ENCODE measurements at places on chromosomes 16 and 17.
A peak's percentile ranks its signal among the peaks of the same experiment; 100 is the strongest.

DNA sequence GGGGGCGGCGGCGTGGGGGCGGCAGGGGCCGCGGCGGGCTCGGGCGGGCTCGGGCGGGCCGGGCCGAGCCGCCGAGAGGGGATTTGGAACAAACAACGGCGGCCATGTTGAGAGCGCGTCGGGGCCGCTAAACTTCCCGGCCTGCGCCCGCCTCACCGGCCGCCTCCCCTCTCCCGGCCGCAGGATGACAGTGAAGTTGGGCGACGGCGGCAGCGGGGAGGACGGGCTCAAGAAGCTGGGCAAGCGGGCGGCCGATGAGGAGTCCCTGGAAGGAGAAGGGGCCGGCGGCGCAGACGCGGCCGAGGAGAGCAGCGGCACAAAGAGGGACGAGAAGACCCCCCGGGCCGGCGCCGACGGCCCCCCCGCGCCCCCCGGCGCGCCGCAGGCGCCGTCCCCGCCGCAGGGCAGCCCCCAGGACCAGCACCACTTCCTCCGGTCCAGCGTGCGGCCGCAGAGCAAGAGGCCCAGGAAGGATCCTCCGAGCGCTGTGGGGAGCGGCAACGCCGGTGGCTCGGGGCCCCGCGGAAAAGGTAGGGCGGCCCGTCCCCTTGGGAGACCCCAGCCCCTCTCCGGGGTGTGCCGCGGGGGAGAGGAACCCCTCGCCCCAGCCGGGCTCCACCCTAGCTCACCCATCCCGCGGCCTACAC lies 2.4 kb downstream of the CRAMP1 start:
- DNase-seq: peak; percentile 49

DNA sequence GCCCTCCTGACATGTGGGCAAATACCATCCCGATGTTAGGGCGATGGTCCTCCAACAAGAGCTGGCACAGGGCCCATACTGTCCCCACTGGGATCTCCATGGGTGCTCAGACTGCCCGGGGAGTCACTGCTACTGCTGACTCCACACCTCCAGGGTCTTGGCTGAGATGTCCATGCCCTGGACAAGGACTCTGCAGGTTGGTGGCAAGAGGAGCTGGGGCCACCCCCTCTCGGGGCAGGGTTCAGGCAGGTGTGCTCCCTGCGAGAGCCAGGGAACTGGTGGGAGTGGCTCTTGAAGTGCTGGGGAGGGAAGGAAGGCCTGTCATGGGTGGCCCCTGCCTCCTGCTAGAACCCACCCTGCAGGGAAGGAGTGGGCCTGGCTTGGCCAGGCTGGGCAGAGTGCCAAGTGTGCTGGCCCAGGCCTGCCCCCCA lies 6.4 kb downstream of the CASKIN2 start:
- no peak for DNase-seq

DNA sequence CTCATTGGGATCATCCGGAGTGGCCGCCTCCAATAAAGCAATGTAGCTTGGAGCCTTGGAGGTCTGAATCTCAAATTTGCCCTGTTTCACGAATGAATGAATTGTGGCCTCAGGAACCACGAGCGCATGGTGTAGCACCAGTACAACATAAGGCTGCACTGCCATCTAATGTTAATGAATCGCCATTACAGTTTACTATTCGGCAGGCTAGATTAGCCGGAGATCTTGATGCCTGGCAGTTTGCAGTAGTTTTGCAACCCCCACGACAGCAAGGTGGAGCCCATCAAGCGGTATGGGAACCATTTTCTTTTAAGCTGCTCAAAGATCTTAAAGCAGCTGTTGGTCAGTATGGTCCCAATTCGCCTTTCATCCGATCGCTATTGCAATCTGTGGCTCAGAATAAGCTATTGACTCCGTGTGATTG lies 18.8 kb downstream of the ALOX15B start:
- peak; percentile 87 for DNase-seq

DNA sequence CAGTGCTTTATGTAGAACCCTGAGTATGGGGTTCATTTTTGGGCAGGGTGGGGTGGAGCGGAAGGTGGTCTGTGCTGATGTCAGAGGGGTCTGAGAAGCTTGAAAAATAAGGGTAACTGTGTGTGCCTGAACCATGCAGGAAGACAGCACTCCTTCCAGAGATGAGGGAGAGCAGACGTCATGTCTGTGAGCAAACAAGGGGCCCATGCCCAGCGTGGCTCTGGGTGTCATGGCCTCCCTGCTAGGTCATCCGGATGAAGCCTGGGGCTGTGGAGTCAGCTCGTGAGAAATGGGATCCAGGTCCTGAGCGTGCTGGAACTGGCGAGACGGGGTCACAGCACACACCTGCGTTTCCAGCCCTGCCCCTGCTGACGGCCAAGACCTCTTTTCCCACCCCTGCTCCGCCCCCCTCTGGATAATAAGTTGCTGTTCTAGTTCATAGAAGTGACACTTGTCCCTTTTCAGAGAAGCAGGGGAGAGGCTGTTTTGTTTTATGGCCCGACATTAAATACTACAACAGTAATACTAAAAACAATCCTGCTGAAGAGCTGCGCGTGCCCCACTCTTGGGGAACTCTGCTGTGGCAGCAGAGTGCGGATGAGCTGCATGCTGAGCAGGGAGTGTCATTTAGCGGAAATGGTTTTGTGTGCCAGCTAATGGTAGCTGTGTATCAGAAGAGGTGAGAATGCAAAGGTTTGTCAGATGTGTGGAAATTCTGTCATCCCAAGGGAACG lies 92.6 kb downstream of the RPTOR start:
- no peak for DNase-seq

DNA sequence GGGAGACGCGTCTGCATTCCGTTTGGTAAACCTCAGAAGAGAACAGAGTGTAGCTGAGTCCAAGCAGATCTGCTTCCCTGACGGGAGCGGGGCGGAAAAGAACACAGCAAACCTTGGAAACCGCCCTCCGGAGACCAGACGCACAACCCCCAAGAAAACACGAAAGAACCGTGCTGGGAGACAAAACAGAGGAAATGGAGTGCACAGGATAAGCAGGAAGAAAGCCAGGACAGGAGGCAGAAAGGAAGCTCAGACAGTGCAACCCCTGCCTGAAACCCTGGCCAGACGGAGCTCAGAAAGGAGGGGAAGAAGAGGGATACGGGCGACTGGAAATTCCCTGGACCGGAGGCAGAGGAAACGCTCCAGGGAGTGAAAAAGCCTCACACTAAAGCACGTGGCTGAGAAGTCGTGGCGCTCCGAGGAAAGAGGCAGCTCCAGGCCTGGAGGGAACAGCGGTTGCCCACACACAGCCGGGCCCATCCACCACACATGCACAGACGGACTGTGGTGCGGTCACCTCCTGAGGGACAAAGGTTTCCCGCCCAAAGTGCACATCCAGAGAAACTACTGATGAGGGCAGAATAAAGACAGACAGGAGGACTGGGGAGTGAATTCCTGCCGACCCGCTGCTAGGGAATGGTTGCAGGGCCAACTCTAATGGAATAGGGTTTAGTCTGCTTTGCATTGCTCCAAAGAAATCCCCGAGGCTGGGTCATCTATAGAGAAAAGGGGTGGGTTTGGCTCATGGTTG lies 10.2 kb downstream of the DPEP1 start:
- DNase-seq: no peak

DNA sequence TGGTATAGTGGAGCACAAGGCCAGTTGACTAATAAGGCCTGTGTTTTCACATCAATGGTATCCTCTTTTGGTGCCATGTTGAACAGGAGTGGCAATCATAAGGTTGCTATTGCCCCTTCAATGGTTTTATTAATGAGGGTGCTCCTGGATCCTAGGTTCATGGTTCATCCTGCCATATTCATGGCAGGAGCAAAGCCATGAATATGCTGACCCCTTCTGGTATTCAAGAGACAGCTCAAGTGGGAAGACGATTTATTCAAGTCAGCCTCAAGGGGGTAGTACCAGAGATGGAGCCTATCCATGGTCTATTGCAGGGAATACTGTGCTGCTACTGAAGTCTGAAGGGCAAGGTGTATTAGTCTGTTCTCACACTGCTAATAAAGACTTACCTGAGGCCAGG lies 2.6 kb downstream of the ABCA9 start:
- no peak for DNase-seq

DNA sequence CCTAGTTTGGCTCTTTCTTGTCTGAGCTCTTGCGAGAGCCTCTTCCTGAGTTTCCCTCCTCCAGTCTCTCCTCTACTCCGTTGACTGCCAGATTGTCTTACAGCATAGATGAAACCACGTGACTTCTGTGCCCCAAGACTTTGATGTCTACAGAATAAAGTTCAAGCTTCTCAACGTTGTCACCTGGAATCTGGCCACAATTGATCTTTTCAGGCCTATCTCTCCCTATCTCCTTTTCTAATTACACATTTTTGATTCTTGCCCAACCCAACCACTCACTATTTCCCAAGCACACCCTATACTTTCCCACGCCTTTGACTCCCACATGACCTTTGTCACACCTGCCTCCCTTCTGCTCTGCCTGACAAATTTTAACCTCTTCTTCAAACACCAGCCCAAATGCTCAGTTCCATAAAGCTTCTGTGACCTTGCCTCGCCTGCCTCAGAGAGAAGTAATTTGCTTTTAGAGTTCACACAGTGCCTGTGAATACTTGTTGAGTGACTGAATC lies 52.4 kb upstream of the PMFBP1 start:
- no peak for DNase-seq

DNA sequence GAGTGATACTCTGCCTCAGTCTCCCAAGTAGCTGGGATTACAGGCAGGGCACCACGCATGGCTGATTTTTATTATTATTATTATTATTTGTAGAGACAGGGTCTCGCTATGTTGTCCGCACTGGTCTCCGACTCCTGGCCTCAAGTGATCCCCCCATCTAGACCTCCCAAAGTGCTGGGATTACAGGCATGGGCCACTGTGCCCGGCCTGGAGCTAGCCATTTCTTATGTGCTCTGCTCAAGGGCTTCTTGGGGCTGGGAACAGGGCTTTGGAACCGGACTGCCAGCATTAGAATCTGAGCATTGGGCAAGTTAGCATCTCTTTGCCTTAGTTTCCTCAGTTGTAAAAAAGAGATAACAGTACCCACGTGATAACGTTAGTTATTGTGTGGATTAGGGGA lies 111.3 kb downstream of the C16orf78 start:
- no peak for DNase-seq

DNA sequence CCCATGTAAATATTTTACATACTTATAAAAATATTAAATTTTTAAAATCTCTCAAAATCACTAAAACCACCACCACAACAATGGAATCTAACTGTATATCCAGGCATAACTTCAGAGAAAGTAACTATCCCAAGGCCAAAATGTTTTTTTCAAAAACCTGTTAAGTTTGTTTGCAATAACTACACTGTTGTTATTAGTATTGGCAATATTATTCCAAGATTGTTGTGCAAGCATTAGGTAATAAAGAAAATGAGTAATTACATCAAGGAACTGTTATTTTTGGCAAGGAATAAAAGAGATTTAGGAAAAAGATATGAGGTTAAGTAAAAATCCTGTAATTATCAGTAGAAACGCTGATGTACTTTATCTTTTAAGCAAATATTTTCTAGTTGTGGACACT lies 3.4 kb upstream of the KRTAP4-12 start:
- no peak for DNase-seq

DNA sequence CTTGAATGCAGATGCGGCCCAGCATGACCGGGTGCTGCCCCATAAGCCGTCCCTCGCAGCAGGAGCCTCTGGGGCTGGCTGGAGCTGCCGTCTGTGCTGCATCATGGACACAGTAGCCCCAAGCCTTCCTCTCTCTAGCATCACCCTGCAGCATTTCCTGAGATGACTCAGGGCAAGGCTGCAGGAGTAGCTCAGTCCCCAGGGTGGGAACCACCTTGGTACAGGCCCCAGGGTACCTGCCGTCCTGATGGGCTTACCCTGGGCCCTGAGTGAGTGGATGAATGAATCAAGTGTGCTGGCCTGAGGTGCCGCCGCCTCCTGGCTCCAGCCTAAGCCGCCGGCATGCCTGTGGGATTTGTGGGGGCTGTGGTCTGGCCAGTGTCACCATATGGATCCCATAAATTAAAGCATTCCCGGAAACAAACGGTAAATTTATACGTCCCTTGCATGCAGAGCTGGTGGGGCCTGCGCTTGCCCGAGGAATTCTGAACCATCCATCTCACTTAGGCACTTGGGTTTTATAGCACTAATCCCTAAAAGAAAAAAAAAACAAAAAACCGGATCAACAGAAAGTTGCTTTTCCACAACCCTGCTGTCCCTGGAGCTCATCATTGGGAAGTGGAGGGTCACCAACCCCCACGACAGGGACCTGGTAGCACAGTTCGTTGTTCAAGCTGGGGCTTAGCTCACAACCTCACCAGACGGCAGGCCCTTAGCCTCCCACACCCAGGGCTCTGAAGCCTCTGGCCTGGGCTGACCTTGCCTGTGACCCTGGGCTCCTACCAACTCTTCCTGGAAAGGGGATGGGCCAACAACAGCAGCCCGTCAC lies 242.6 kb upstream of the CIBAR2 start:
- peak; percentile 96 for DNase-seq

GRCh38 chr17:58334661-58335060 lies 6.1 kb upstream of the TSPOAP1 start:
- DNase-seq: no peak

DNA sequence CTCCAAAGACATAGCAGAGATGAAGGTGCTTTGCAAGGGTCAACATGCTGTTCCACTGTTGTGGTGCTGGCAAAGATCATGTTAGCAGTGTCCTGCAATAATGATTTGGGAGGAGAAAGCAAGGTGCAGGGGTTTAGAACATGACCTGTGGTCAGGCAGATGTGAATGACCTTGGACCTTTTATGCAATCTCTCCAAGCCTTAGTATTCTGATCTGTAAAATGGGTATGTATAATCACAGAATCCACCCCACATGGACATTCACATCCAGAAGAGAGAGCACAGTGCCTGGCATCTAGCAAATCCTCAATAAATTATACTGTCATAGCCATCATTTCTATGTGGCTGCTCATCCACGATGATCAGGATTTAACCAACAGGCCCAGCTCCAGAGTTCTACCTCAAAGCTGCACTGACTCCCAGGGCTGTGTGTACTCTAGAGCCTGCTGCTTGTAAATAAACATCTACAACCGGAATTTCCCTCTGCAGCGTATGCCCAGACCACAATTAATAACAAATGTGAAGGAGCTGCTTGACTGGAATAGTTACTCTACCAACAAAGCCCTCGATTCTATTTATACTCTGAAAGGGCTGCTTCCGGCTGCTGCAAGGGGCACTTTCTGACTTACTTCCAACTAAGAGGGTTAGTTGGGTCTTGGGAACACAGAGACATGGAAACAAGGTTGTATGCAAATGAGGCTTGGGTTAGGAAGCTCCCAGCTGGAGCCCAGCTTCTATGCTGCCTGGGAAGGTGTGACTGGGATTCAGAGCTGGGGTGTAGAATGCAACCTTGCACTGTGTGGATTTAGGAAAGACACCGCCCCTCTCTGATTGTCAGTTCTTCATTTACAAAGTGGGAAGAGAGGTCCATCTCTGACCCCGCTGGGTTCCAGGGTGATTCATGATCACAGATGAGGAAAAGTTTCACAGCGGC lies 265.2 kb downstream of the XYLT1 start:
- DNase-seq: no peak
